ENCODE measurements at places on chromosomes 5 and 9. TPM values are rescaled to one million over a fixed set of nuclear protein-coding genes. Genes with fewer than 3 reads are reported as not detected.

GRCh38 chr5:77851176-77852067, 75.3 kb upstream of the TBCA start:
- H3K36me3 ChIP-seq, result no peaks in the 10 kb centered on the region
- no peak overlapping the region for H3K27ac ChIP-seq
- no peak for DNase-seq
- peak overlapping the region; percentile 25 for H3K4me3 ChIP-seq
- peaks cover 4% of the 10 kb centered on the region for H3K4me1 ChIP-seq
- H3K27me3 ChIP-seq, result peaks cover 13% of the 10 kb centered on the region

DNA sequence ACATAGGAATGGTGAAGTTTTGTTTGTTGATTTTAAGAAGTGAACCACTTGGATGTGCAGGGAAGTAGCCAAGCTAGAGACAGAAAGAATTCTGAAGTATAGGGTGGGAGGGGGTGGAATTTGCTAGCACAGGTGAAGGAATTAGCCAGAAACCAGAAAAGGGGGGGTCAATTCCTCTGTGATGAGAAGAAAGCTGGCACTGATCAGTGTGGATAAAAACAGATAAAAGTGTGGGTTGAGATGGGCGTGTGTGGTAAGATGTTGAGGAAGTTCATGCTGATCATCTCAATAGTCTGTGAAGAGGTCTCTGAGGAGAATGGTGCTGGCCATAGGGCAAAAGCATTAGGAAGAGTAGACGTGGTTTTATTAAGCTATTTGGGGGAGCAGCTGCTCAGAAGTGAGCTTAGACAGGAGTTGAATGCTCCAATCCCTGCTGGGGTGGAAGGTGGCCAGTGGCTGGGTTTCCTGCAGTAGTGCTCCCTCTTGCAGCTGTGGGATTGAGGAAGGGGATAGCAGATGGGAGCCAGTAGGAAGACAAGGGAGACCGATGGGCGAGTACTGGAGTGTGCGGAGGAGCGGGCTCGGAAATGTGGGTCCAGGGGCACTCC, 88.7 kb upstream of the ELL2 start:
- no peak overlapping the region for H3K27ac ChIP-seq
- no peak overlapping the region for H3K4me3 ChIP-seq
- H3K4me1 ChIP-seq, result no peaks in the 10 kb centered on the region
- DNase-seq, result no peak
- H3K36me3 ChIP-seq, result no peaks in the 10 kb centered on the region

DNA sequence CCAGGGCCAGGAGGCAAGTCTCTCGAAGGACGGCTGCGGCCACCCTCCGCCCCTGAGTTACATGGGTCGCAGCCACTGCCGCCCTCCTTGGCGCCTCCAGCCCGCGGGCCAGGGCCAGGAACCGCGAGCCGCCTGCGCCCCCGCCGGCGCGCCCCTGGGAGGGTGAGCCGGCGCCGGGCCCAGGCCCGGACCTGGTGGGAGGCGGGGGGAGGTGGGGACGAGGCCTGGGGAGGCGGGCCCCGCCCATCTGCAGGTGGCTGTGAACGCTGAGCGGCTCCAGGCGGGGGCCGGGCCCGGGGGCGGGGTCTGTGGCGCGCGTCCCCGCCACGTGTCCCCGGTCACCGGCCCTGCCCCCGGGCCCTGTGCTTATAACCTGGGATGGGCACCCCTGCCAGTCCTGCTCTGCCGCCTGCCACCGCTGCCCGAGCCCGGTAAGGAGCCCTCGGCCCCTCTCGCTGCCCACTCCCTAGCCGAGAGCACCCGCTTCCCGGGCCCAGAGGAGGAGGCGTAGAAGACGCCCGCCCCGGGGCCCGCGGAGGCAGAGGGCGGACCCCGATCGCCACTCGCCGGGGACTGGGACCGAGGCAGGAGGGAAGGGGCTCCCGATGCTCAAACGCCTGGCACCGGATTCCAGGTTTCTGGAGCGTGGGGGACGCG, at the start of gene ASS1:
TSS of gene ASS1 (plus strand) at position 397 of the 657 bp plus-strand sequence. CDS start 7,268 bp downstream, outside the sequence.
- H3K4me1 ChIP-seq, result no peaks in the 10 kb centered on the region
- peak within 1 kb of the TSS; percentile 43 for H3K4me3 ChIP-seq
- H3K36me3 ChIP-seq, result no peaks in the 10 kb centered on the region

DNA sequence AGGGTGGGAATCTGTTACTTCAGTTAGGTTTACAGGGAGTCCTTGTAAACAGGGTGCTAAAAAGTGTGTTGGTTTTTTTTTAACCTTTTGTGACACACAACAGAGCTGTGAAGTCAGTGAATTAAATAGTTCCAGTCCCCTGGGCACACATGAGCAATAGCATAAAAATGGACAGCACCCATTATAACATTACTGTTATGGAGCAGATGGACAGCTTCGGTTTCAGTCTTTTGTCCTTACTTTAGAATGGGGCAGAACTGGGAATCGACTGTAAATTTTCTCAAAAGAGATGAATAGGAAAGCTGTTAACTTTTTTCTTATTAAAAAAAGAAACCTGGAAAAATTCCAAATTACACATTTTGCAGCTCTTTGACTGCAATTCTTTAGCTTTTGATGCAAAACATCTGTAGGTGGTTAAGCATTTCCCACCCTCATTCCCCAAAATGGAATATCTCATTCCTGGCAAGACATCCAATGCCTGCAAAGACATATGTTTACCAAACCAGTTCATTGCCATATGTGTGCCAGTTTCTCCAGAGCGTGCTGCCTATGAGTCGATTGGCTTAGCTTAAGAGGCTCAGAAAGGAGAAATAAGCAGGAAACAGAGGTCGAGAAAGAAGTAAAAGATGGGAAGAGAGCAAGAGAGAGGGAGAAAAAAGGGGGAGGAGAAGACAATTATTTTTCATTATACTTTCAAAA, 212.3 kb upstream of the TMEM161B start:
- H3K27me3 ChIP-seq, result no peaks in the 10 kb centered on the region
- H3K27ac ChIP-seq, result no peak overlapping the region
- DNase-seq, result no peak
- H3K36me3 ChIP-seq, result no peaks in the 10 kb centered on the region
- no peak overlapping the region for H3K4me3 ChIP-seq

DNA sequence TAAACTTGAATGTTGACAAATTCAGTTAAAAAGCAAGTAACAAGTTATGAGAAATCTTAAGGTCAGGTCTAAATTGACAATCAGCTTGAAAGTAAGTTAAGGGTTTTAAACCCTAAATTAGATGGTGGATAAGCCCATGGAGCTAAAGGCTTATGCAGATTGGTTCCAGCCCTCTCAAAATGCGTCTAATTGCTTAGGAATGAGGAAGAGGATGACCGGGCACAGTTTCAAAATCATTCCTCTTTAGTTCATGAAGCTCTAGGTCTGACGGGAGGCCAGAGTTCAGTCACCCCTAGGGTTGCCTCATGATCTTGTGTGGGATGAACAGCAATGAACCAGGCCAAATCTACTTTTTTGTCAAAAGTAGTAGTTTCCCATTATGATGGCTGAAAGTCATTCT, 75.4 kb downstream of the SLC38A9 start:
- H3K4me1 ChIP-seq, result peaks cover 36% of the 10 kb centered on the region
- no peak overlapping the region for H3K4me3 ChIP-seq
- H3K27me3 ChIP-seq, result no peaks in the 10 kb centered on the region
- peak overlapping the region; percentile 76 for H3K27ac ChIP-seq

GRCh38 chr5:83645936-83646335, 74.7 kb downstream of the HAPLN1 start:
- no peaks in the 10 kb centered on the region for H3K27me3 ChIP-seq
- H3K36me3 ChIP-seq, result no peaks in the 10 kb centered on the region
- H3K4me1 ChIP-seq, result no peaks in the 10 kb centered on the region
- no peak for DNase-seq
- no peak overlapping the region for H3K27ac ChIP-seq

- no peak overlapping the region for H3K27ac ChIP-seq
- H3K27me3 ChIP-seq, result no peaks in the 10 kb centered on the region
- no peak for DNase-seq
- H3K4me3 ChIP-seq, result no peak overlapping the region
Observed at GRCh38 chr9:91040371-91041215, 239.0 kb downstream of the SYK start.

DNA sequence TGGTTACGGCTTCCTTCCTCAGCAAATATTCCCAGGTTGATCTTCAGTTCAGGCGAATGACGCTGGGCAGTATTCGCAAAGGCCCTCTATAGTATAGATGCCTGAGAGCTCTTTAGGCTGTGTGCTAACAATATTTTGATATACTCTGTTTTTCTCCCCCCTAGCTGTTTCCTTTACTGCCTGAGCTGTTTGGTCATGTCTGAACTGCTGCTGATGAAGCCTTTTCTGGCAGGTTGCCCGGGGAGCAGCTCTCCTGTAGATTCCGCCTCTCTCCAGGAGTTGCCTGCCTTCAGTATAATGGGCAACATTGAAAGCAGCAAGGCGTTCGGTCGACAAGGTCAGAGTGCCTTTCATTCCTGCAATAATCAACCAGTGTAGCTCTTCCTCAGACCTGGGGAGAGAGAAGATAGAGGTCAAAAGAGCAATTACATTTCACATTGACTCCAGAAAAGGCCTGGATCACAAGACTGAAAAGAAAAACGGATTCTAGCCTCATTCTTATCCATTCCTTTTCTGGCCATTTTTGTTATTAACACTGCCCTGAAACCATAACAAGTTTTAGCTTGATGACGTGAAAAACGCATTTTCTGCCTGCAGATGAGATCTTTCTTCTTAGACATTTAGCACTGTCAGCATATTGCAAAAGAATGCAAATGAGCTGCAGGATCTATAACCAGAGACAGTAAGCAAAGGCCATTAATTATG, 60.1 kb upstream of the ZNF608 start:
- H3K27me3 ChIP-seq, result no peaks in the 10 kb centered on the region
- H3K4me1 ChIP-seq, result no peaks in the 10 kb centered on the region
- H3K27ac ChIP-seq, result no peak overlapping the region
- H3K4me3 ChIP-seq, result no peak overlapping the region
- DNase-seq, result peak; percentile 84

DNA sequence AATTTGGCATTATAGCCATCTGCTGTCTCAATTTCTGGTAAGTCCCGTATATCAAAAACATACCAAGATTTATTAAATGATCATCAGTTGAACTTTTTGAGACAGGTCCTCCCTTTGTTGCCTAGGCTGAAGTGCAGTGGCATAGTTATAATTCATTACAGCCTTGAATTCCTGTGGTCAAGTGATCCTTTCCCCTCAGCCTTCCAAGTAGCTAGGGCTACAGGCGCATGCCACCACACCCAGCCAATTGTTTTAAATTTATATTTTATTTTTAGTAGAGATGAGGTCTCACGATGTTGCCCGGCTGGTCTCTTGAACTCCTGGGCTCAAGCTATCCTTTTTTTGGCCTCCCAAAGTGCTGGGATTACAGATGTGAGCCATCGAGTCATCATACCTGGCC, 418.9 kb downstream of the ARHGEF28 start:
- no peaks in the 10 kb centered on the region for H3K27me3 ChIP-seq
- DNase-seq, result no peak
- no peak overlapping the region for H3K27ac ChIP-seq
- no peaks in the 10 kb centered on the region for H3K4me1 ChIP-seq
- H3K4me3 ChIP-seq, result no peak overlapping the region
- H3K36me3 ChIP-seq, result no peaks in the 10 kb centered on the region

DNA sequence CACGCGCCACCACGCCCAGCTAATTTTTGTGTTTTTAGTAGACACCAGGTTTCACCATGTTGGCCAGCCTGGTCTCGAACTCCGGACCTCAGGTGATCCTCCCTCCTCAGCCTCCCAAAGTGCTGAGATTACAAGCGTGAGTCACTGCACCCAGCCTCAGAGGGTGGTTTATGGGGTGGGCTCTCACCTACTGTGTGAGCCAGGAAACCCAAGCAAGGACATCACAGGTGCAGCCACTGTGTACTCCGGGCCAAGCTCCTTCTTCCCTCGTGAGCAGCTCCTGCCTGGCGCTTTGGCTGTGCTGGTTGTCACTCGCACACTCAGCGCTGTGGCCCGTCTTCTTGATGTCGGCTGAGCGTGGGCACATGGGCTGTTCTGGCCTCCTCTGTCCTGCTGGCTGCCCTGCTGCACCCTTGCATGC, 70.1 kb downstream of the WNK2 start:
- no peak overlapping the region for H3K4me3 ChIP-seq
- H3K27me3 ChIP-seq, result no peaks in the 10 kb centered on the region
- H3K27ac ChIP-seq, result no peak overlapping the region

GRCh38 chr5:83034528-83035207, 42.5 kb downstream of the TMEM167A start:
- DNase-seq, result no peak
- no peaks in the 10 kb centered on the region for H3K36me3 ChIP-seq
- no peak overlapping the region for H3K4me3 ChIP-seq
- H3K27me3 ChIP-seq, result no peaks in the 10 kb centered on the region
- H3K4me1 ChIP-seq, result no peaks in the 10 kb centered on the region
- no peak overlapping the region for H3K27ac ChIP-seq

DNA sequence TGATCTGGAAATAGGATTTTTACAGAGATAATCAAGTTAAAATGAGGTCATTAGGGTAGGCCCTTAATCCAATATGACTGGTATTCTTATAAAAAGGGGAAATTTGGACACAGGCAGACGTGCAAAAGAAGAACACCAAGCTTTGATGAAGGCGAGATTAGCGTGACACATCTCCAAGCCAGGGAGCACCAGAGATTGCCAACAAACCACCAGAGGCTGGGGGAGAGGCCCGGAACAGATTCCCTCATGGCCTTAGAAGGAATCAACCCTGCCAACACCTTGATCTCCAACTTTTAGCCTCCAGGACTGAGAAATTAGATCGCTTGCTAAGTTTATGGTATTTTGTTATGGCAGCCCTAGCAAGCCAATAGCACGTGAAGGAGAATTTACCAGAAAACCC, 10.8 kb upstream of the ARSI start:
- no peak for DNase-seq
- no peaks in the 10 kb centered on the region for H3K36me3 ChIP-seq
- no peaks in the 10 kb centered on the region for H3K4me1 ChIP-seq
- no peaks in the 10 kb centered on the region for H3K27me3 ChIP-seq
- H3K27ac ChIP-seq, result no peak overlapping the region

- no peaks in the 10 kb centered on the region for H3K36me3 ChIP-seq
- H3K27ac ChIP-seq, result peak overlapping the region; percentile 64
- H3K4me3 ChIP-seq, result no peak overlapping the region
- DNase-seq, result no peak
Observed at GRCh38 chr5:134437847-134438581, 26.3 kb upstream of the CDKN2AIPNL start.

DNA sequence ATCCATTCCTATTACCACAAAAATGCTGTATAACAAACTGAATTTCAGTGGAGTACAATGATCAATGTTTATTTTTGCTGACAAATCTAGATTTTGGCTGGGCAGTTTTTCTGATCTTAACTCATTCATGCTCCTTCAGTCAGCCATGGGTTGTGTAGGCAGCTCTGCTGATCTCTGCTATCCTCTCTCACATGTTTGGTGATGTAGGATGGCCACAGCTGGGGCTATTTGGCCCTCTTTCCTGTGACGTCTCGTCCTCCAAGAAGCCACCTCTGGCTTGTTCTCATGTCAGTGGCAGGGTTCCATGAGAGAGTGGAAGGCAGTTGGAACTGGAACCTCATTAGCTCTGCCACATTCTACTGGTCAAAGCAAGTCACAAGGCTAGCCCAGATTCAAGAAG, 8.9 kb downstream of the NLN start:
- H3K36me3 ChIP-seq, result no peaks in the 10 kb centered on the region
- H3K27me3 ChIP-seq, result no peaks in the 10 kb centered on the region
- H3K4me1 ChIP-seq, result no peaks in the 10 kb centered on the region
- H3K4me3 ChIP-seq, result no peak overlapping the region

- no peaks in the 10 kb centered on the region for H3K4me1 ChIP-seq
- no peak overlapping the region for H3K4me3 ChIP-seq
- H3K27me3 ChIP-seq, result no peaks in the 10 kb centered on the region
- H3K27ac ChIP-seq, result no peak overlapping the region
Observed at GRCh38 chr5:174542471-174542870, 181.9 kb upstream of the MSX2 start.

Gene SLC6A18
- not detected for total RNA-seq

Gene MLLT3
- 13.1 TPM for total RNA-seq

Gene PLAC8L1
- not detected for total RNA-seq

Gene DAB2IP
- 83.2 TPM for total RNA-seq

Gene PCDHA9
- 0.51 TPM for total RNA-seq

Gene ADGRD2
- 1.0 TPM for total RNA-seq

Gene TBC1D13
- 23.5 TPM for total RNA-seq

Data from prostate gland (tissue), 2 donors.